ENCODE measurements at places on chromosomes 16 and 17. TPM values are rescaled to one million over a fixed set of nuclear protein-coding genes. Genes with fewer than 3 reads are reported as not detected.

TBX21 gene
- total RNA-seq: not detected

ZNF423 gene
- 0.69 TPM for total RNA-seq

COQ7 gene
- 16.7 TPM for total RNA-seq

MEIOC gene
- not detected for total RNA-seq

NDUFAB1 gene
- 53.0 TPM for total RNA-seq

ARL16 gene
- total RNA-seq: 34.0 TPM

WBP2 gene
- total RNA-seq: 22.7 TPM

TBC1D28 gene
- not detected for total RNA-seq

KRT9 gene
- total RNA-seq: not detected

OSGIN1 gene
- 2.7 TPM for total RNA-seq

TMEM238L gene
- not detected for total RNA-seq

NOG gene
- total RNA-seq: under 0.01 TPM

NUP93 gene
- 40.7 TPM for total RNA-seq

EVPL gene
- total RNA-seq: 0.16 TPM

CLEC18B gene
- total RNA-seq: 0.47 TPM

STH gene
- not detected for total RNA-seq

SNX11 gene
- total RNA-seq: 9.5 TPM

OR2C1 gene
- 0.43 TPM for total RNA-seq

CLEC18A gene
- total RNA-seq: under 0.01 TPM

OR1A1 gene
- total RNA-seq: not detected

CES5A gene
- total RNA-seq: not detected

FSCN2 gene
- 2.8 TPM for total RNA-seq

DNAI2 gene
- not detected for total RNA-seq

PRSS33 gene
- total RNA-seq: not detected

AURKB gene
- 0.52 TPM for total RNA-seq

CDH8 gene
- total RNA-seq: not detected

KRT222 gene
- not detected for total RNA-seq

TMED6 gene
- not detected for total RNA-seq

TBC1D3H gene
- not detected for total RNA-seq

ZPBP2 gene
- not detected for total RNA-seq

KRTAP9-8 gene
- total RNA-seq: not detected

OSBPL7 gene
- total RNA-seq: 16.6 TPM

FASN gene
- 63.3 TPM for total RNA-seq

RND2 gene
- 0.60 TPM for total RNA-seq

LGALS9B gene
- total RNA-seq: not detected

KRTAP16-1 gene
- total RNA-seq: not detected

SGSH gene
- 18.0 TPM for total RNA-seq

LLGL2 gene
- 0.47 TPM for total RNA-seq

SCN4A gene
- 0.16 TPM for total RNA-seq

CACNG3 gene
- not detected for total RNA-seq

TEX19 gene
- under 0.01 TPM for total RNA-seq

OXLD1 gene
- 37.0 TPM for total RNA-seq

NPEPPS gene
- 212 TPM for total RNA-seq

CNGB1 gene
- not detected for total RNA-seq

MFAP4 gene
- total RNA-seq: 47.1 TPM

PIPOX gene
- total RNA-seq: 2.2 TPM

GOSR2 gene
- total RNA-seq: 37.2 TPM

KRT31 gene
- not detected for total RNA-seq

GAN gene
- 3.5 TPM for total RNA-seq

APOBR gene
- not detected for total RNA-seq

BCAR1 gene
- total RNA-seq: 18.5 TPM

CD300LF gene
- total RNA-seq: not detected

GJD3 gene
- total RNA-seq: 2.4 TPM

ABCA6 gene
- 31.7 TPM for total RNA-seq

SHBG gene
- 0.47 TPM for total RNA-seq

WNT3 gene
- 0.32 TPM for total RNA-seq

EFCAB5 gene
- total RNA-seq: 1.1 TPM

SLC6A2 gene
- total RNA-seq: not detected

MLYCD gene
- total RNA-seq: 3.3 TPM

G6PC1 gene
- total RNA-seq: not detected
